ENCODE measurements at places on chromosomes 3 and 15. TPM values are rescaled to one million over a fixed set of nuclear protein-coding genes. Genes with fewer than 3 reads are reported as not detected.
A peak's percentile ranks its signal among the peaks of the same experiment; 100 is the strongest.

DNA sequence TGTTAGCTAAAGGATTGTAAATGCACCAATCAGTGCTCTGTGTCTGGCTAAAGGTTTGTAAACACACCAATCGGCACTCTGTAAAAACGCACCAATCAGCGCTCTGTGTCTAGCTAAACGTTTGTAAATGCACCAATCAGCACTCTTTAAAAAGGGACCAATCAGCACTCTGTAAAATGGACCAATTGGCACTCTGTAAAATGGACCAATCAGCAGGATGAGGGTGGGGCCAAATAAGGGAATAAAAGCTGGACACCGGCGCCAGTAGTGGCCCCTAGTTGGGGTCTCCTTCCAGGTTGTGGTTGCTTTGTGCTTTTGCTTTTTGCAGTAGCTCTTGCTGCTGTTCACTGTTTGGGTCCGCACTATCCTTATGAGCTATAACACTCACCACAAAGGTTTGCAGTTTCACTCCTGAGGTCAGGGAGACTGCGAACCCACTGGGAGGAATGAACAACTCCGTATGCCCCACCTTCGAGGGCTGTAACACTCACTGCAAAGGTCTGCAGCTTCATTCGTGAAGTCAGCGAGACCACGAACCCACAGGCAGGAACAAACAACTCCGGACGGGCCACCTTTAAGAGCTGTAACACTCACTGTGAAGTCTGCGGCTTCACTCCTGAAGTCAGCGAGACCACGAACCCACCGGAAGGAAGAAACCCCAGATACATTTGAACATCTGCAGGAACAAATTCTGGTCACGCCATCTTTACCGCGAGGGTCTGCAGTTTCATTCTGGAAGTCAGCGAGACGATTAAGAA is 1.1 kb upstream of the SUCLG2 start:
- H3K4me1 ChIP-seq, result peaks cover 19% of the 10 kb centered on the region
- no peaks in the 10 kb centered on the region for H3K36me3 ChIP-seq
- peak overlapping the region; percentile 79 for H3K4me3 ChIP-seq
- no peak for DNase-seq
- peak overlapping the region; percentile 92 for H3K27ac ChIP-seq
- no peaks in the 10 kb centered on the region for H3K27me3 ChIP-seq

DNA sequence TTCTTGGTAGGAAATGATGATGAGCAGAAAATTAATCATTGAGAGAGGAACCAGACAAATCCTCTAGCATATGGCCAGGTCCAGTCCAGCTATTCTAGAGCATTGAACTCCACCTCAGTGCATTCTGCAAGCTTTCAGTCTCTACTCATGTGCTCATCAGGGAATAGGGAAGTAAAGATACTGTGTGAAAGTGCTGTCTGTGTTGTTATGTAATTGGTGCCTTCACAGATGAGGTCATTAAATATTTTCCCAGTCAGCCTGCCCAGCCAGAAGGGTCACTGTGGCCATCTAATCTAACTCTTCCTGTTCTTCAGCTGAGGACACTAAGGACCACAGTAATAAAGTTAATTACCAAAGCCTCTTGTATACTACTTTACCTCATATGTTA is 28.2 kb downstream of the C3orf62 start:
- no peaks in the 10 kb centered on the region for H3K36me3 ChIP-seq
- no peak for DNase-seq
- no peak overlapping the region for H3K27ac ChIP-seq
- H3K4me1 ChIP-seq, result peaks cover 2% of the 10 kb centered on the region

DNA sequence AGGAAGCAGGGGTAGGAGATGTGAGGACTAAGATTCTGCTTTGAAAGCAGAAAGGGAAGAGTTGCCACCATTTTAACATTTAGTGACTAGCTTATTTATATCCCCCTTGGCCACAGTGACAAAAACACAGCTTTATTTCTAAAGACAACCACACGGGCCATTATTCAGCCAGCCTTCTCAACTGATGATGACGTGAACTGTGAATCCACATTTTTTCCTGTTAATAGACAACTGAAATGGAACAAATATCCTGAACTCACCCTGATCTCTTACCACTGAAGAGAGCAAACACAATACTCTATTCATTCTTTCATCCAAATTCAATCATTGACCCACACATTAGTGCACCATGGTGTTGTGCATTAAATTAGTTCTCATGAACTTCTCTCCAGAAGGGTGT is 145.1 kb downstream of the TNIK start:
- H3K4me3 ChIP-seq, result no peak overlapping the region
- H3K27ac ChIP-seq, result no peak overlapping the region
- no peaks in the 10 kb centered on the region for H3K27me3 ChIP-seq
- no peaks in the 10 kb centered on the region for H3K36me3 ChIP-seq

DNA sequence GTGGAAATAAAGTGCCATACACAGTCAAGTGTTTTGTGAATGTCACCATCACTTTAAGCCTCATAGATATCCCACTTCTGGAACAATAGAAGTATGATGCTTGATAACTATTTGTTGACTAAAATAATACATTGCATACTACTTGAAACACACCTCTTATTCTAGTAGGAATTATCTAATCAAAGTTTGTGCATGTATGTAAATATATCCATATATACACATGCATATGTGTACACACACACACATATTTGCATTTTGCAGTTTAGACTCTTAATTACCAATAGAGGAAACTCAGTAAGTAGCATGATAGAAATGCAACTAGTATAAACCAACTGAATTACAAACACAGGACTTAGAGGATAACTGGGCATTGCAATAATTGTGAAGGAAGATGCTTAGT is 1084.1 kb downstream of the FHIT start:
- no peaks in the 10 kb centered on the region for H3K36me3 ChIP-seq
- peaks cover 3% of the 10 kb centered on the region for H3K4me1 ChIP-seq
- DNase-seq, result no peak
- no peaks in the 10 kb centered on the region for H3K27me3 ChIP-seq
- H3K27ac ChIP-seq, result no peak overlapping the region

DNA sequence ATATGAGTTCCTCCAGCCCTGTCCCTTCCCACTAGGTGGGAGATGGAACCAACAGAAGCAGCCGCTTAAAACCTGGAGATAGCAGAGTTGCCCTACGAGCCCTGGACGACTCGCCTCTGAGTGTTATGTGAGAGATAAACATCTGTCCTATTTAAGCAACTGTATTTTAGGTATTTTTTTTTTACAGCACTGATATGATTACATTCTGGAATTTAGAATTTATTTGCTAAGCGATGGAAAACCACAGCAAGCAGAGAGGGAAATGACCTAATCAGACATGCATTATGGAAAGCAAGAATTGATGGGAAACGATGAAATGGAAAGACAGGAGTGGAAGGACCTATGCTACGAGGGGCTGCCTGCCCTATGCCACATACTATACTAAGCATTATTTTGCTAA is 379.0 kb upstream of the IL12A start:
- no peak overlapping the region for H3K27ac ChIP-seq
- DNase-seq, result no peak
- H3K4me1 ChIP-seq, result no peaks in the 10 kb centered on the region
- no peaks in the 10 kb centered on the region for H3K27me3 ChIP-seq
- H3K36me3 ChIP-seq, result no peaks in the 10 kb centered on the region

- peak overlapping the region; percentile 94 for H3K4me3 ChIP-seq
- no peak for DNase-seq
- H3K36me3 ChIP-seq, result no peaks in the 10 kb centered on the region
- peak overlapping the region; percentile 46 for H3K27ac ChIP-seq
- H3K4me1 ChIP-seq, result peaks cover 33% of the 10 kb centered on the region
Observed at GRCh38 chr3:171459137-171459941, 866 bp downstream of the TNIK start.

DNA sequence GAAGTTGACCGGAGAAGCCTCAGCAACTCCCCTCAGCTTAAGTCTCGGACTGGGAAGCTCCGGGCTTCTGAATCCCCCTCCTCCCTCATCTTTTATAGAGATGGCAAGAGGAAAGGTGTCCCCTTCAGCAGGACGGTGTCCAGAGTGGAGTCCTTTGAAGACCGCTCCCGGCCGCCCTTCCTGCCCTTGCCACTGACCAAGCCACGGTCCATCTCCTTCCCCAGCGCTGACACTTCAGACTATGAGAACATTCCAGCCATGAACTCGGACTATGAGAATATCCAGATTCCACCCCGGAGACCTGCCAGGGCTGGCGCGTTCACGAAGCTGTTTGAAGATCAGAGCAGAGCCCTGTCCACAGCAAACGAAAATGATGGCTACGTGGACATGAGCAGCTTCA is 2.4 kb downstream of the FGD5 start:
- no peak for DNase-seq
- no peaks in the 10 kb centered on the region for H3K4me1 ChIP-seq
- no peaks in the 10 kb centered on the region for H3K36me3 ChIP-seq

DNA sequence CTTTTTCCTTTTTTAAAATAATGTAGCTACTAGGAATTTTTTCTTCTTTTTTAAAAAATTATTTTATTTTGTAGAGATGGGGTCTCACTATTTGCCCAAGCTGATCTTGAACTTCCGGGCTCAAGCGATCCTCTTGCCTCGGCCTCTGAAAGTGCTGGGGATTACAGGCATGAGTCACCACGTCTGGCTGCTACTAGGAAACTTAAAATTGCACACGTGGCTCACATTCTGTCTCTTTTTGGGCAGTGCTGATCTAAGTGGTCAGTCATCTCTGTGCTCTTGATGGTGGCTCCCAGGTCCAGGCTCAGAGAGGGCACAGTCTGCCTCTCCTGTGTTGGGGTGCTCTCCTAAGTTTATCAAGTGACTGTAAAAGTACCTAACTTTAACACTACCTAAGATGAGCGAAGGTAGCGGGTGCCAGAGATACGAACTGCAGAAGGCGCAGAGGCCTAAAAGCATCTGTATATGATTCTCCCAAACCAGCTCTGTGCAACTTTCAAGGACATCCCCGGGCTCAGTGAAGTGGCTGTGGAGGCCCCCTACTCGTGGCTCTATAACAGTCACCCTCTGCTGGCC is 52.9 kb upstream of the SEC13 start:
- no peak overlapping the region for H3K4me3 ChIP-seq
- no peaks in the 10 kb centered on the region for H3K36me3 ChIP-seq
- no peak overlapping the region for H3K27ac ChIP-seq
- DNase-seq, result no peak
- H3K4me1 ChIP-seq, result peaks cover 19% of the 10 kb centered on the region

The CNTN4 gene
- 51.4 TPM for total RNA-seq

DNA sequence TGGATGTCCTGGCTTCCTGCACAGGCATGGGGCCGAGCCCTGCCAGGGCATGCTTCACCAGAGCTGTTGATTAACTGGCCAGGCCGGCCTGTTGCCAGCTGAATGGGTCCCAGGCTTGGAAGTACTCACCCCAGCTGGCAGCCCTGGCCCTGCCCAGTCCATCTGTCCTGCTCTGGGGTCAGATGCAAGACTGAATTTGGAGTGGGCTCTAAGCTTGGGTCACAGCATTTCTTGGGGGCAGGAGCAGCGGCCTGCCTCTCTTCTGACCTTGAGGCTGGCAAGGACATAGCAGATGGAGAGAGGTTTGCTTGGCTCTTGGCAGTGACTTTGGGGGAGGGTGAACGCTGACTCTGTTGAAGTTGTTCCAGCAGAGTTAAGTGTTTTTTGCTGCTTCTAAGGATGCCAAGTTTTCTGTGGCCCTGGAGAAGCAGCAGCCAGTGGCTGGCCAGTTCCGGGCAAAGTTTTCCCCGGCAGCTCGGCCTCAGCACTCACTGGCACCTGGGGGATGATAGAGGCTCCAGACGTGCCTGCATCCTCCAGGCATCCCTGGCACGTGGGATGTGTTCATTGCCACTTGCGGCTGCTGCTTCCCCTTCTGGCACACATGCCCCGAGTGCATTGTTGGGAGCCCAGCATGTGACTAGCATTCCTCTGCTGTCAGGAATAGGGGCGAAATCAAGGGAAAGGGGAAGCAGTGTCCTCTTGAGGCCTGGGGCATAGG is 22.9 kb downstream of the PDIA5 start:
- H3K36me3 ChIP-seq, result peaks cover 24% of the 10 kb centered on the region
- H3K27me3 ChIP-seq, result no peaks in the 10 kb centered on the region
- H3K4me3 ChIP-seq, result no peak overlapping the region
- no peak overlapping the region for H3K27ac ChIP-seq
- no peak for DNase-seq
- peaks cover 39% of the 10 kb centered on the region for H3K4me1 ChIP-seq

GRCh38 chr3:134748698-134749097 is 46.4 kb upstream of the EPHB1 start:
- peak; percentile 53 for DNase-seq
- H3K27me3 ChIP-seq, result no peaks in the 10 kb centered on the region
- no peaks in the 10 kb centered on the region for H3K36me3 ChIP-seq
- no peaks in the 10 kb centered on the region for H3K4me1 ChIP-seq
- no peak overlapping the region for H3K4me3 ChIP-seq

DNA sequence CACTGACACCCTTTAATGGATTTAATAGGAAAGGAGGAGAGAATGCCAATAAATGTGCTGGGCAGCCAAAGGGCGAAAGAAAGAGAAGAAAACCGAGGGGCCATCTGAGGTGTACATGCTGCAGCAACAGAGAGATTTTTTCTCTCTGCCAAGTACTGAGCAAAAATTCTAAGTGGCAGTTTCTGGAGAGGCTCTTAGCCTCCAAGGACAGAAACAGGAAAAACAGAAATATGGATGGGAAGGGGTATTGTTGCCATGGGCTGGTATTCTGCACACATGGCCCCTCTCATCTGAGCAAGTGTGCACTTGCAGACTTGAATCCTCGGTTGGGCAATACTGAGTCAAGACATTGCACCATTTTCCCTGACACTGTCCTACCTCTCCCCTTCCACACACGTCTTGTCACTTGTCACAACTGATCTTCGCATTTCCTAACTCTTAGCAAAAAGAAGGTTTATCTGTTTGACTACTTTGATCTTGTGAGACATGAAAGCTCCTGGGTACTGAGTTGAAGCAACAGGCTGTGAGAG is 73.9 kb downstream of the PRICKLE2 start:
- no peaks in the 10 kb centered on the region for H3K27me3 ChIP-seq
- H3K4me1 ChIP-seq, result peaks cover 35% of the 10 kb centered on the region
- peak overlapping the region; percentile 99 for H3K27ac ChIP-seq
- no peak overlapping the region for H3K4me3 ChIP-seq
- H3K36me3 ChIP-seq, result peaks cover 36% of the 10 kb centered on the region

The SLC7A14 gene
- total RNA-seq, result 1.8 TPM

DNA sequence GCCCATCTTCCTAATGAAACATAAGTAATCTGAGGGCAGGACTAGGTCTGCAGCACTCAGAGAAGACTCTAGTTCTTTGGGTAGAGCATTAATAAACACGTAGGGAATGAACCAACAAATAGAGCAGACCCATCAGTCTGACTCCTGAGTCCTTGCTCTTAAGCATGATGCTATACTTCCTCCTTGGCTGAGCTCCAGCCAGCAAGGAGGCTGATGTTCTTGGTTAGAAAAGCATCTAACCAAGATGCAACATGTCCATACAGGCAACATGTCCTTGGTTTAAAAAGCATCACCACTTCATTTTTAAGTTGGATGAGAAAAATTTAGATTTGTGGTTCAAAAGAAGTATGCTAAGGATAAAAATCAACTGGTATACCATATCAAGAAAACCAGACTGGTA is 8.5 kb upstream of the MYH15 start:
- no peaks in the 10 kb centered on the region for H3K36me3 ChIP-seq
- H3K4me1 ChIP-seq, result no peaks in the 10 kb centered on the region
- no peak overlapping the region for H3K27ac ChIP-seq
- no peak for DNase-seq
- H3K27me3 ChIP-seq, result peaks cover 23% of the 10 kb centered on the region
- H3K4me3 ChIP-seq, result no peak overlapping the region

- no peak for DNase-seq
- no peaks in the 10 kb centered on the region for H3K27me3 ChIP-seq
Observed at GRCh38 chr3:34284959-34285826, 486.8 kb downstream of the PDCD6IP start.

- DNase-seq, result no peak
- no peak overlapping the region for H3K27ac ChIP-seq
- no peak overlapping the region for H3K4me3 ChIP-seq
- H3K36me3 ChIP-seq, result no peaks in the 10 kb centered on the region
- no peaks in the 10 kb centered on the region for H3K4me1 ChIP-seq
- H3K27me3 ChIP-seq, result no peaks in the 10 kb centered on the region
Observed at GRCh38 chr3:87696124-87697013, 362.4 kb downstream of the CGGBP1 start.
